ENCODE measurements at places on chromosomes 2 and 18.

GRCh38 chr2:160890667-160891352 lies 269.4 kb upstream of the TANK start:
- no peak for DNase-seq

- DNase-seq: no peak
These were observed 15.8 kb downstream of the RAB10 start for GRCh38 chr2:26049641-26050040.

DNA sequence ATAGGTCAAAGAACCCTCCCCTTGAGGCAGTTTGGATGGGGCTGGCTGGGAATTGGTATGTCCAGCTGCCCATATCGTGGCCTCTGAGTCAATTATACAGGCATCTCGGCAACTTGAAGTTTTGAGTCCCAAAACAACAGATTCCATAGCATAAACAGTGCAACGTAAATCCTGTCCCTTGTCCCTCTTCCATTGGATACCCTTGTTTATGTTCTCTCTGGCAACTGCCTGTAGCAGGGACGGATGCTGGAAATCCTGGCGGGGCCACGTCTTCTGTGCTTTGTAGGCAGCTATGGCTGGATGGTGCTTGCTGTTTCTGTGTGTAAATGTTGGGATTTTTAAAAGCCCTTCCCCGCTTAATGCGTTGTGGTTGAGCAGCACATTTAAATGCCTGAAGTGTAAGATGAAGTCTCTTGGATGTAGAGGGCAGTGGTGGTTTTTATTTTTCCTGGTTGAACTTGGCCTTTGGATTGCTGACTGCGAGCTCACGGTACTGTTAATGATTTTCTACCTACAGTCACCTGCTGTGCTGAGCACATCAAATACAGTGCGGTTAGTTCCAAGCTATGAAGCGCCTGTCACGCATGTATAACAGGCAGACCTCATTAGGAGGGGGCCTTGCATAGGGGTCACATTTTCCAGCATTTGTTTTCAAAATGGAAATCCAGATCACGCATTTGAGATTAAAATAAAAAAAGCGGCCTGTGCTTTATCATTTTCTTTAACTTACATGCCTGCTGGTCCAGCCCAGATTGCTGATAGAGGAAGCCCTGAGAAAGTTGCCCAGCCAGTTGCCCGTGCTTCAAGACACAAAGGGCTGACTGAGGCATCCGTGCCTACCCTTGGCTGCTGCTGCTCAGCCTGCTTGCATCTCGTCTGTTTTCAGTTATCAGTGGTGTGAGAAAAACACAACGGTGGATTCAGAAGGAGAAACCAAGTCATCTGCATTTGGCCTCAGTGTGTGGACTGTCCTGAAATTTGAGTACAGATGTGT lies 84.7 kb downstream of the NEDD4L start:
- DNase-seq: no peak

DNA sequence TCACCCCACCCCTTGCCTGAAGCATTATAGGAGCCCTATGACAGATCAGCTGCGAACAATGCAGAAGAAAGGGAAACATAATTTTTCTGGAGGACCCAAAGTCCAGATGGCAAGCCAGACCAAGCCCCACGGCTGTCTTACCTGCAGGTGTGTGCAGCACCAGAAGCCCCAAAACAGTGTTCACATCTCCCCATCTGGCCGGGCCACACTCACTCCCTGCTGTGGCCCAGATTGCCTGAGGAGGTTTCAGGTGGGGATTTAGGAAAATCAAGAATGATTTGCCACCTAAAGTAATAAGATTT lies 11.7 kb upstream of the STK17B start:
- DNase-seq: no peak

GRCh38 chr2:241302759-241303651 lies 12.5 kb downstream of the HDLBP start:
- no peak for DNase-seq

- no peak for DNase-seq
These were observed 41.1 kb upstream of the GPR155 start for GRCh38 chr2:174527959-174528358.

GRCh38 chr18:54807303-54807702 lies 21.0 kb upstream of the RAB27B start:
- no peak for DNase-seq

- no peak for DNase-seq
These were observed 32.9 kb downstream of the RMC1 start for GRCh38 chr18:23536204-23536603.

GRCh38 chr2:159126432-159127022 lies 158.1 kb downstream of the TANC1 start:
- DNase-seq: no peak

DNA sequence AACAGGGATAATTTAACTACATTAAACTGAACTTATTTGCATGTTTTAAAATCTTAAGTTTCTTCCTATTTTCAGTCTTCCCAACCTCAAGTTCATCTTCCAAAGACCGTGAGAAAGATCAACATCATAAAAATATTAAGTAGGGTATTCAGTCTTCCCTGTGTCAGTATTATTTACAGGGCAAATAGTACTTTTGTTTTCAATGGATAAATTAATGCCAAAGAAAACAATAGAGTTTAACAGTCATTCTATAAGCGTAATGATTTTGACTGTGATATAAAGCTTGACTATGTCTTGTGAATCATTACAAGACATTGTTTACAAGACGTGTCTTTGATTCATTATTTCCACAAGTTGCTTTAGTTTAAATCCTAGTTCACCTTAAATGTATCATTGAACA lies 48.0 kb upstream of the NRXN1 start:
- no peak for DNase-seq

DNA sequence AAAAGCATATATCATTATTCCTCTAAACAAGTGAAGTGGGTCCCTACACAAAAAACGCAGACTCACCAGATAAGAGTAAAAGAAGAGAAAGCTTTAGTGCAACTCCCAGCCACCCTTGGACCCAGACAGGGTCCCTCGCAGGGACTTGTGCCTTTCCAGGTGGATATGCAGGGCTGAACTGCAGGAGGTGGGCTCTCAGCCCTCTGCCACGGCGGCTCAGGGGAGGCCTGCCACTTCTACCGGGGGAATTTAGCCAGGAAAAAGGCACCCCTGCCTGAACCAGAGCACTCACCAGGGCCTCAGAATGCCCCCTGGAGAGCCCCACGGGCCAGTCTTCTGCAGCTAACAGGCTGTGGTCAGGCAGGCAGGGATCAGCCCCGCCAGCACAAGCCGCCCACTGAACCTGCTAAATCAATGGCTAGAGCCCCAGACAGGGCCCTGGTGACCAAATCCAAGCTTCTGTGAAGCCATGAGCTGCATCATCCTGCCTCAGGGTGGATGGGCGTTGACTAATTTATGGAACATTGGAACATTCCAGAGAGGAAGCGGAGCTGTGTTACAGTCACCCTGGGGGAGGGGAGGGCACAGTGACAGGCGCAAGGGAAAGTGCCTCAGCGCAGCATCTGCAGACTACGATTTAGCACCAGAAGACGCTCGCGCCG lies 209.3 kb downstream of the EIPR1 start:
- no peak for DNase-seq

DNA sequence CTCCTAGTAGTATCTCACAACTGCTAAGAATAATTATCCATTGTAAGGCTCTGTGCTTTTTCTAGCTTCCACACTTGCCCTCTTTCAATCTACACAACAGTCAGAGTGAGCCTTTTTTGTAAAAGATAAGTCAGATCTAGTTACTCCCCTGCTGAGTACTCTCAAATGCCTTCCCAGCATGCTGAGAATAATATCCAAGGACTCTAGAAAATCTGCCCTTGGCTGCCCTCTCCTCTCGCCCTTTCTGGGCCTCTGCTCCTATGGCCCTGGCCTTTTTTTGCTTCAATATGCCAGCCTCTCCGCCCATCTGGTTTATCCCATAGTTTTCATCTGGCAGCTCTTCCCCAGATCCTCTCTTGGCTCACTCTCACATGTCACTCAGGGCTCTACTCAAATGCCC lies 455.9 kb upstream of the UBE2E3 start:
- DNase-seq: no peak

DNA sequence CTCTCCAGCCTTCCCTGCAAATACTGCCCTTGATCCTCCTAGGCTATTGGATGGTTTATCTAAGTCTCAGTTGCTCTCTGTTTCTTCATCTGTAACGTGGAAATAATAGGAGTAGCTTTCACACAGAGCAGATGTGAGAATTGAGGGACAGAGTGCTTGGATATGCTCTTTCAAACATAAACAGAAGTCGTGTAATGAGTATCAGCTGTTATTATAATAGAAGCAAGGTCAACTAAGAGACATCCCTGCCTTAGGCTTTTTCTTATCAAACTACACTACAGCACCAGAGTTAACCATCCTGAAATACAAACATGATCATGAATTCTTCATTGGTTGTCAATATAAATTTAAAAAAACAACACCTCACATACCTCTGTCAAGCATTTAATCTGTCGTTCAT lies 138.2 kb downstream of the DOK6 start:
- DNase-seq: no peak

- DNase-seq: no peak
These were observed 796 bp upstream of the DYSF start for GRCh38 chr2:71452565-71452964.

DNA sequence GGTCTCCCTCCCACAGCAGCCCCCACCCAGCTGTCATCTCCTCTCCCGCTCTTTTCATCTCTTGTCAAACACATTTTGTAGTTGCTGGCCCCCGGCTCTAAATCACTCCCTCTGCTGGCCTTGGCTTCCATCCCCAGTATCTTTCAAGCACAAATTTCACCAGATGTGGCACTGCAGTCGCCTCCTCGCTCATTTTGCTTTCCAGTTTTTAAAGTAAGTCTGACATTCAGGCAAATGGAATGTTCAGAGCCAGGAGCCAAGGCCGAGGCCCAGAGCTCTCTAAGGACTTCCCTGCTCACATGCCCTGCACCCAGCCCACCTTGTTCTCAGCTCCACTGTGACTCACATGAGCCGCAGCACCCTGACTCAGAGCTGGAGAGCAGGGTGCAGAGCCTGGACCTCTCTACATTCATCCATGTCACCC lies 158.4 kb downstream of the GALNT14 start:
- no peak for DNase-seq
